ENCODE measurements at places on chromosomes 5 and 9.

GRCh38 chr5:142823126-142823525 is 52.9 kb downstream of the ARHGAP26 start:
- DNase-seq = no peak

GRCh38 chr9:9286001-9286400 is 1326.8 kb downstream of the PTPRD start:
- DNase-seq = peak; percentile 60

GRCh38 chr9:81108821-81109220 is 580.5 kb downstream of the TLE1 start:
- DNase-seq = peak; percentile 23

GRCh38 chr5:152072091-152072490 is 147.4 kb upstream of the GLRA1 start:
- DNase-seq = no peak

DNA sequence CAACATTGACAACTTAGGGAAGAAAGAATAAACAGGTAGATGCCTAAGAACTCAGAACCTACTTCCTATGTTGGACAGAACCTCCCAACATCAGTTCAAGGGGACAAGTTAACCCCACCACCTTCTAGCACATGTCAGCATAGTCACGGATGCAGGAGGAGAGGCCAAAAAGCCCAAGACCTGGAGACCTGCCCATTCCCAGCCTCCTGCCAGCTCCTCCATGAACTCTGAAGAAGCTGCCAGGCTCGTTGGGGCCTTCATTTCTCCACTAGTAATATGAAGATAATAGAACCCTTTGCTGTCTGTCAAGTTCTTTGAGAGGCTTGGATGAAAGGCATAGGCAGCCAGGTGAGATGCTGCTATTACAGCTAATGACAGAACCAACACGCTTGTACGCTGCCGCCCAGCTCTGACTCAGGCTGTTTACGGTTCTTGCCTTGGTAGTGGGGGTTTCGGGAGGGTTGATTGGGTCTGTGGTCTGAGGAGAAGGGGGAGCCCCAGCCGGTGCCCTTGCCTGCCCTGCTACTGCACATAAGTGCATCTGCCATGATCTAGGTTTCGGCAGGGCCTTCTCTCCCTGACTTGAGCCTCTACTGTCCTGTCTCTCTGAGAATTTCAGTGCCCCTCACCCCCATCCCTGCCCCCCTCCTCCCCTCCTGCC is 82.2 kb downstream of the NRG2 start:
- no peak for DNase-seq

DNA sequence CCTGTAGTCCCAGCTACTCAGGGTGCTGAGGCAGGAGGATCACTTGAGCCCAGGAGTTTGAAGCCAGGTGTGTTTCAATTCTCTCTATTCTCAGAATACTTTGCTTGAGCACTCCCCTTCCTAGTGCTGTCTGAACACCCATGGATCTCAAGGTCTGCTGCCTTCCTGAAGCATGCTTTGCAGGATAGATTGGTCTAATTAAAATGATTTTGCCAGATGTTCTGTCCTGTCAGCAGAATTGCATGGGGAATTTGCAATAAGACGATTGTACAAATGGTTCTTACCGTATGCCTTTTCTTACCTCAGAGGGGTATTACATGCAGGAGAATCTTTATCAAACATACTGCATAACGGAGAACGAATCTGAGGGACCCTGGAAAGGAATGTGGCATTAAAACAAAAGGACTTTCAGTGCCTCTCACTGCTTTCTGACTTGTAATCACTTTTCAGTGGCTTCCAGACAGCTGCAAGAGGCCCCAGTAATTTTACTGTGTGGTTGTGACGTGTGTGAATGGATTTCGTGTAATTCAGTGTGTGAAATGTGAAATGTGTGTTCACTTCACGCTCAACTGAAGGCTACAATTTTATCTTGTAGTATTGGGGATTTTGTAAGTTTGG is 587.2 kb upstream of the SEMA6A start:
- DNase-seq = no peak

DNA sequence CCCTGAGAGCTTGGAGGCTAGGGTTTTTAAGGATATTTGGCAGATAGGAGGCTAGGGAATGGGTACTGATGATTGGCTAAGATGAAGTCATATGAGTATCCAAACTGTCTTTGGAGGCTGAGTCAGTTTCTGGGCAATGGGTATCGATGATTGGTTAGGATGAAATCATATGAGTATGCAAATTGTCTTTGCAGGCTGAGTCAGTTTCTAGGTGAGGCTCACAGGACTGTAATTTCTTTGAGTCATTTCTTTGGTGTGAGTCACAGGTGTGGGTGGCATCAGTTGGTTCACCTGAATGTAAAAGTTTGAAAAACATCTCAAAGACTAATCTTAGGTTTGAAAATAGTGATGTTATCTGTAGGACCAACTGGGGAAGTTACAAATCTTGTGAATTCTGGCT is 1068.0 kb downstream of the NR2F1-AS1 start:
- DNase-seq = no peak

GRCh38 chr5:65910711-65911110 is 15.7 kb upstream of the ERBIN start:
- DNase-seq = no peak

DNA sequence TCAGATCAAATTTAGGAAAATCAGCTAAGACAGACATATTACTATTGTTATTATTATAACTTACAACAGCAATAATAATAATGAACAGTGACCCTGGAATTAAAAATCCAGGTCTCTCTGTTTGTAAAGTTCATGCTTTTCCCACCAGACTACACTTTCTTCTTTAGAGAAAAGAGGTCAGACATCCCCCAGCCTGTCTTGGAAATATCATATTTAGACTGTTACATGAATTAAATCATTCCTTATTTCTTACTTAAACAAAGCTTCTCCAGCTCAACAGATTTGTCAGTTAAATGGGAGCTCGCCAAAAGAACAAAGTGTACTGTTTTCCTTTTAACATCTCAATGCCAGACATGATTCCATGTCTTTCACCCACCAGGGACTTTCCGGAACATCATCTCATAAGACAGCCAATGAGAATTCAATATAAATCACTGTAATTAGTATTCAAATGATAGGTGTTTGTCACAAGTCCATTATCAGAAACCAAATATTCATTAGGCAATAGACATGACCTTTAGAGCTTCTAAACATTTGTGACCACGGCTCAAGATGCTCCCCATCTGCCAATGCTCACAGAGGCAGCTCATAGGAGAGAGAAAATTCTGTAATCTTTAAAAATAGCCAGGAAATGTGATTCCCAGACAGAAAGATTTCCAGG is 351.9 kb downstream of the ENC1 start:
- DNase-seq = no peak

GRCh38 chr9:20526500-20527319 is 95.6 kb downstream of the MLLT3 start:
- no peak for DNase-seq

GRCh38 chr9:73583576-73583975 is 431.9 kb downstream of the ANXA1 start:
- no peak for DNase-seq

- peak; percentile 97 for DNase-seq
Observed at GRCh38 chr9:133711428-133712220, 26.5 kb downstream of the SARDH start.

- no peak for DNase-seq
Observed at GRCh38 chr5:139512786-139513390, 30.3 kb upstream of the STING1 start.

Measured in A172 (cell line).